Omental fat pad (tissue), 4 donors: ENCODE measurements at places on chromosomes 2 and 18.

GRCh38 chr2:213175673-213176247 lies 24.3 kb upstream of the IKZF2 start:
- DNase-seq: no peak

DNA sequence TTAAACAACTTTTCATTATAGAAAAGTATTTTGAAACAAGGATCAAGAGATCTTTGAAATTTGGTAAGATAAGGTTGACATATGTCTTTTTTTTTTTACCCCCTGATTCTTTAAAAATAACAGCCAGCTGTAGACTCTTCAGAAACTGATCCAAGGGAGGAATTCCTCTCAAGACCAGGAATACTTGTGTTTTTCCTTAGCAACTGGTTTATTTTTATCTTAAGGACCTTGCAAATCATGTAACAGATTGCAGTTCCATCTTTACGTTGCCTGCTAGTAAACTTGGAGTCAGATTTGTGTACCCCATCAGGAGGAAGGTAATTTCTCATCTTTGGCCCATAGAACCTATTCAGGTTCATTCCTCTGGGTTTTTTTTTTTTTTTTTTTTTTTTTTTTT lies 71.6 kb downstream of the BOLA3 start:
- no peak for DNase-seq

DNA sequence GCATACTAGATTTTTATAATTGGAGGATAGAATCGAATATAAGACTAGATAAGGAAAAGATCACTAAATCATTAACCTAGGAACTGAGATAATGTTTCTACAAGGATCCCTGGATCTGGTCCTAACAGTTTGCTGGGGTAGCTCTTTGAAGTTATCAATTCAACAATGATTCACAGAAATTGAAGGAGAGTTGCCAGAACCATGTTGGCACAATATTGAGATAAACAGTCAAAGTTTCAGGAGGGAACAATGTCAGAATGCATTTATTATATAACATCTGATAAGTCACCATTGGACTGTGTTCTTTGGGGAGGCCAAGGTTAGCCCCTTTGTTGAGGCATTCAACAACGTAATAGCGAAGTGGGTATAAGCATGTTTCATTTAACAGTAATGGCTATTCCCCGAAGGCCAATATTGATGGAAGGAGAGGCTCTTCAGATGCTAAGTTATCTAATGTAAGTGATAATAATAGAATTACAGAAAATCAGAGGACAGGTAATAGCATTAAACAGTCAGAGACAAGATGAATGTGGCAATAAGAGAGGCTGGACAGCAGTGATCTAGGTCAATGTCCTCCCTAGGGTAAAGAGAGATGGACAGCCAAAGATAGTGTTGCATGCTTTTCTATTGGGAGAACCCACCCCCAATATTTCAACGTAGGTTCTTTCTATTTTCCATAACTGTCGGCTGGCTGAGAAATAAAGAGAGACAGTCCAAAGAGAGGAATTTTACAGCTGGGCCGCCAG lies 604.8 kb upstream of the GYPC start:
- DNase-seq: no peak

DNA sequence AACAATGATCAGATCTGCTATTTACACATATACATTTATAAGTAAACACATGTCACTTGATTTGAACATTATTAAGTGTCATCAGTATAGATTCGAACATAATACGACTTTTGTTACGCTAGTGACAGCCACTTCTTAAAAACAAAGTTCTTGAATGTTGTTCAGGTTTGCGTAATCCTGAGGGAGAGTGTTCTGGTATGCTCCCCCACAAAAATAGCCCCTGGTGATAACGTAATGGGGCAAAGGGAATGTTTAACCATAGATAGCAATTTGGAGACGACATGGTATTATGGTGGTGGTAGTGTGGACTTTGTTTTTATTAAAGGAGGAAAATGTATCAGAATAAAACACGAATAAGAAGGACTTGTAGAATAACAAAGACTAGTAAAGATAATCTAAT lies 90.6 kb downstream of the PLEKHM3 start:
- DNase-seq: no peak

DNA sequence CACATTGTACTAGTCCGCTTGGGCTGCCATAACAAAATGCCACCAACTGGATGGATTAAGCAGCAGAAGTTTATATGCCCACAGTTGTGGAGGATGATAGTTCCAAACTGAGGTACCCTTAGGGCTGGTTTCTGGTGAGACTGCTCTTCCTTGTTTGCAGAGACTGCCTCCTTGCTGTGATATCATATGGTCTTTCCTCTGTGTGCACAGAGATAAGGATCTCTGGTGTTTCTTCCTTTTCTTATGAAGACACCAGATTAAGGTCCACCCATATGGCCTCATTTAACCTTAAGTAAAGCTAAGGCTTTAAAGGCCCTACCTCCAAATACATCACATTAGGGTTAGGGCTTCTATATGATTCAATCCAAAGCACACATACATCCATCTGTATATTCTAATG lies 738.2 kb upstream of the GCFC2 start:
- DNase-seq: no peak

DNA sequence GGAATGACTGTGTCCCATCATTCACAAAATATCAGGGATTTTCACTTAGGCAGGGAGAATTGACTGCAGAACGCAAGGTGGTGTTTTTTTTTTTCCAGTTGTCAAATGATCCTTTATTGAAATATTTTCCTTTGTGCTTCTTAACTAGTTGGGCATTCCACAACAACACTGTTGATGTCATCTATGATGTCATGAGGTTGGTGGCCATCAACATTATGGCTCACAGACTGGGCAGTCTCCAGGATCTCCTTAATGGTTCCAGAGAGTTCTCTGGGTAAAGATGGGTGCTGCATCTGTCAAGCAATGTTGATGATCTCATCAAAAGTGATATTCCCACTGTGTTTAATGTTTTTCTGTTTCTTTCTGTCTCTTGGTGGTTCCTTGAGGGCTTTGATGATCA lies 31.8 kb upstream of the PLEKHM3 start:
- no peak for DNase-seq
